Karpas-422 (cell line): ENCODE measurements at places on chromosomes 7 and 10.

- no peak for DNase-seq
These were observed 250.8 kb downstream of the KCNMA1 start for GRCh38 chr10:77386838-77387237.

GRCh38 chr10:126422567-126422966 lies 34.3 kb upstream of the ADAM12 start:
- no peak for DNase-seq

GRCh38 chr10:75014516-75015230 lies 96.8 kb upstream of the SAMD8 start:
- DNase-seq = no peak

DNA sequence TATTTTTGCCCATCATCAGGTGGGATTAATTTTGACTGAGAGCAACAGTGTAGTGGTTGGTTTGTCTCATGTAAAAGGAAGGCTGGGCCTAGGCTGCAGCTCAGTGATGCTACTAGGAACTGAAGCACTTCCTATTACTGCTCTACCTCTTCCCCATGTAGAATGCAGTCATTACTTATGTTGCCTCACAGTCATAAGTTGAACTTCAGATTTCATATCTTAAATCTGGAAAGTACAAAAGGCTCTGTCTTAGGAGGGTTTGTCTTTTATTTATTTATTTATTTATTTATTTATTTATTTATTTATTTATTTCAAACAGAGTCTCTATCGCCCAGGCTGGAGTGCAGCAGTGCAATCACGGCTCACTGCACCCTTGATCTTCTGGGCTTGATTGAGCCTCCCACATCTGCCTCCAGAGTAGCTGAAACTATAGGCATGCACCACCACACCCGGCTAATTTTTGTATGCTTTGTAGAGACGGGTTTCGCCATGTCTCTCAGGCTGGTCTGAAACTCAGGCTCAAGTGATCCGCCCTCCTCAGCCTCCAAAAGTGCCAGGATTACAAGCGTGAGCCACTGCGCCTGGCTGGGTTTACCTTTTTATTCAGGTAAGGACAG lies 721.7 kb upstream of the GALNT17 start:
- DNase-seq = peak; percentile 92

DNA sequence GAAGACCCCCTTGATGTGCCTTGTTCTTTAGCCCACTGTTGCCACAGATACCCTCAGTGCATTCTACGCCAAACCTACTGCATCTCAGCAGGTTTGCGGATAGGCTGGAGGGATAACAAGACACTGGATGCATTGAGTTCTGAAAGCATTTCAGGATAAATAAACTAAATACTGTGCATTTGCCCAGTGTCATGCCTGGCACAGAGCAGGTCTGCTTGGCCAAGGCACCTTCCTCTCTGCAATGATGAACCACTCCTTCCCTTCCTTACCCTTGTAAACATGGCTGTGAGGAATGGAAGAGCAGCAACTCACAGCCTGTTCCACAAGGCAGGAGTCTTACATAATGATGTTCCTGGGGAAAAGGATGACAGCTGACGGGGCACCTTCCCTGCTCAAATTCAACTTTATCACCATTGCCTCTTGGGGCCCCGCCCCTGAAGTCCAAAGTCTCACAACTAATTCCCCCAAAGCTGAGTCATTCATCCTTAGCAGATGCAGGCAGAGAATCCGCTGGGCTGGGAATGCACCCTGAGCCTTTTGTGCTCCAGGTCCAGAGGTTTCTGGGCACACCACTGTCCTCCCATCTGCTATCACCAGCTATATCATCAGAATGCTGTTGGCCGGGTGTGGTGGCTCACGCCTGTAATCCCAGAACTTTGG lies 11.6 kb downstream of the DDX56 start:
- DNase-seq = no peak

DNA sequence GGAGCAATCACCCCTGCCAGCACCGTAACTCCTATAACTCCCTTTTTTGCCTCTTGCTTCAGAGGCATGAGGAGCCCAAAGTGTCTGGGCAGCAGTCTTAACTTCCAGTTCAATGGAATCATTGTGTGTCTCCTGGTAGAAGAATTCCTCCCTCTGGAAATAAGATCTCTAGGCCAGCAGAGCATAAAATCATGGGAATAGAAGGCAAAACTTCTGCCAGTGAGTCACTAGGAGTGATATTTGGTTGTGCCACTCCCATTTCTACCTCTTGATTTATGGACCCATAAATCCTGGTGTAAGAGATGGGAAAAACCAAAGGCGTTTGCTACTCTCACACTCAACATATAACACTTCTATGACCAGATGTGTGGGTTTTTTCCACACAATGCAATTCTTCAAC lies 104.9 kb upstream of the FAM180A start:
- no peak for DNase-seq

DNA sequence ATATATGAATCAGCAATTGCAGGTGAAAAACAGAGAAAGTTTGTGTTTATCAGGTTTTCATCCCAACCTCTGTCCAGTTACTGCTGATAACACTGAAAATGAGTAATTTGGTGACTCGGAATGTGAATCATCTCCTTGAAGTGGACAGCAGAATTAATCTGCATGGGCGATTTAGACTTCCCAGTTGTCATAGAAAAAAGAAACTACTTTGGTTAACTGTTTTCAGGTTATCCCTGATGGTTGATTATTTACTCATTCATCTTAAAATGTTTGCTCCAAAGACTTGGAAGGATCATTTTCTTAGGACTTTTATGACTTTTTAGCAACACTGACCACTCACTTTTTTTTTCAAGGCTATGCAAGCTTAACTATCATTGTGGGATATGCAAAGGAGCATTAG lies 504.1 kb upstream of the ANKRD30A start:
- no peak for DNase-seq

GRCh38 chr7:71864130-71864529 lies 548.0 kb downstream of the CALN1 start:
- no peak for DNase-seq

DNA sequence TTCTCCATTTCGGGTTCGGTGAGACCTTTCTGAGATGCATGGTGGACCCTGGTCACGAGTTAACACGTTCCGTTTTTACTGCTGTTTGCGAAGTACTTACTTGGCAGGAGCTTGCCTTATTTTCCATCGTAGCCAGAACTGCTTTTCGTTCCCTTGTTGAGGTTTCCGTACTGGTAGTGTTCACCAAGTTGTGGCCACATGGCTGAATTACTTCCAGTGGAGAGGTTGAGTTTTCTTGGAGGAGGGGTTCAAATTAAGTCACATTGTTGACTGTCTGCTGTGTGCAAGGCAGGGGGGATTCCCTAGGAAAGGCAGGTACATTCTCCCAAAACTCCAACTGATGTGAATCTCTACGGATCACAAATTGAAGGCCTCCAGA lies 4.0 kb downstream of the MXI1 start:
- DNase-seq = no peak

- DNase-seq = no peak
These were observed 20.3 kb downstream of the TSPAN13 start for GRCh38 chr7:16773884-16774283.

DNA sequence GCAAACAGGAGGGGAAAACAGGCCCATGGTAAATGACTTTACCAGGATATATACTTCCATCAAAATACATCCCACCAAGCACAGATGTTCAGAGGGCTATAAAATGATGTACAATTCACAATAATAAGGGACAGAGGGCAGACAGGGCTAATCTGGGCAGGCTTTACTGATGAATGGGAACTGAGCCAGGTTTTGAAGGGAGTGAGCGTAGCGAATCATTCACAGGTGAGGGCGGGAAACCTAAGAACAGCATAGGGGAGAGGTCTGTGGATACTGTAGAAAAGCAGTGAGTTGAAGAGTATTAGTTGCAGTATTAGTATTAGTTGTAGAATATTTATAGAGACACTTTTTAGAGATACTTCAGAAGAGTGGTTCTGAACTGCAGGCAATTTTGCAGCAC lies 180.8 kb downstream of the JAZF1 start:
- DNase-seq = no peak

DNA sequence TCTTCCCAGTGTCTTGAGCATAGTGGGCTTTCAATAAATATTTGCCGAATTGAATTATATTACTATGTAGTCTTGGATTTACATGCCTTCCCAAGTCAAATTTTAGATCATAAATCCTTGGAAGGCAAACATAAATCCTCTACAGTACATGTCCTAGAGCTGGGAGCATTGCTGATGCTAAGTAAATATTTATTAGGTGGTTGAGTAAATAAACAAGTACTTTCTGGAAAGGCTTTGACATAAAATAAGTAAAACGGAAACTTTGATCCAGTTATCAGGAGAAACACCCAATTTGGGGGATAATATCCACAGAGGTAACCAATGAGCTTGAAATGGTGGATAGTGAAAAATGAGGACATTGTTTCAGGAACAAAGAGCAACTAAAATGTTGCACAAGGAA lies 162.8 kb upstream of the SVIL start:
- DNase-seq = no peak

- DNase-seq = no peak
These were observed 10.0 kb upstream of the INPP5F start for GRCh38 chr10:119715628-119716505.

DNA sequence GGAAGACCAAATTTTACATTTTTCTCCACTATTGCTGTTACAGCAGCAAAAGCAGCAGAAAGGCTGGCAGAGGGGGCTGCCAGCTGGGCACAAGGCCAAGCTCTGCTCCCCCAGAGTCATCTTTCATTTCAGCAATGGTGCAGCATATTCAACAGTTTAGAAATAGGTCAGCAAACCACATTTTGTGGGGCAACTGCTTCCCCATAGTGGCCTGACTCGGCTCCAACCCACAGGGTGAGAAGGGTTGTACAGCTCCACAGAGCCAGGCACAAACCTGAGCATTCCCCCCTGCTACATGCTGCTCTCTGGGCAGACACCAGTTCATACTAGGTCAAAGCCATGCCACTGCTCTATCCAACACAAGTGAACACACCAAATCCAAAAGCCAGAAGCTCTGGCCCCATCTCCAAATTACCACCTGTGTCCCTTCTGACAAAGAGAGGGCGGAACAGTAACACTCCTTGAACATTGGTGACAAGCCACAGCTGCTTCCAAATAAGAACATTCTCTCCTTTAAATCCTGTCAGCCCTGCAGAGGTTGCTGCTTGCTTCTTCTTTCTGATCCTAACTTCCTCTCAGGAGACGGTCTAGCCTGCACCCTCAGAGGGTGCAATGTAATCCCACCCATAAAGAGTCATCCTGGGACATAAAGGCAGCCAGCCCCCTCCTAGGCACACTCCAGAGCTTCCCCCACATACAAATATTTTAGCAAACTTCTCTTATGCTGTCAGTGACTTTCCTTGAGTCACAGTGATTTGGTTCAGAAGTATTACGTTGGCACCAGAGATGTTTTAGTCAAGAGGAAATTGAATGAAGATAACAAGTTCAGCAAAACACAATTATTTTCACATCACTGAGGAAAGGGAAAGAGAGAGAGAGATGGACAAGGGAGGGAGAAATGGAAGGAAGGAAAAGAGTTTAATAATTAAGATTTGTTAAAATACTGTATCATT lies 39.0 kb upstream of the SLIT1 start:
- no peak for DNase-seq
